ENCODE measurements at places on chromosomes 11 and 22.

GRCh38 chr11:27055065-27055682 is 14.6 kb downstream of the BBOX1 start:
- no peak for DNase-seq

DNA sequence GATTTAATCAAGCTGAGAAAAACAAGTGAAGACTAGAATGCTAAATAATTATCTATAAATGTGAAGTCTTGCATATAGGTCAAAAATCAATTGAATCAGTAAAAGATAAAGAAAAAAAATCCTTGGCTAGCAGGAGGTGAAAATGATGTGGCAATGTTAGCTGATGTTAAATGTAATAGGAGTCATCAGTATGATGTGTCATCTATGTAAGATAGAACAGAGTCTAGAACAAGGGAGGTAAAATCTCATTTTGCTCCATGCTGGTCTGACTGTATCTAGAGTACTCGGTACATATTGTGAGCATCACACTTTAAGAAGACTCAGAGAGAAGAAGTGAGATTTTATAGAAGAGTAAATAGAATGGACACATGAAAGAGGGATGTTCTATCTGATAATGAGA is 721.2 kb downstream of the ETS1 start:
- DNase-seq = no peak

DNA sequence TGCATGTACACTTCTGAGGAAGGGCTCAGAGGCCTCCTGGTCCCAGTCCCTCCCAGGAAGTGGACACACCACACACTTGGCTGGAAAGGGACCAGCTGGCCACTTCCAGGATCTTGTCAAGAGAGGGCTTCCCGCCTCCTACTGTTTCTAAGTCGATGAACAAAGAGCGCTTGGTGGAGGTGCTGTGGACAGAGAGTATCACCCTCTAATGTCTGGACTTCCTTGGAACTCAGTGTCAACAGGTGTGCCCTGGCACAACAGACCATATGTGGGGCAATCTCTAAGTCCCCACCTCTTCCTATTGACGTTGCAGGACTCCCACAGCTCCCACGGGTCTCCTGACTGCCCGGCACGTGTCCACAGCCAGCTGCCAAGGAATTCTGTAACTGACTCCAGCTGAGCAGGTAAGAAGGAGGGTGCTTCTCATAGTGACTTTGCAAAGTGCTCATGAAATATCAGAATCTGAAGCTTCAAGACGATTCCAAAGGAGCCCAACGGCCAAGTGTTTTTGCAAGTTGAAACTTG is 16.1 kb downstream of the POU2AF1 start:
- DNase-seq = no peak

DNA sequence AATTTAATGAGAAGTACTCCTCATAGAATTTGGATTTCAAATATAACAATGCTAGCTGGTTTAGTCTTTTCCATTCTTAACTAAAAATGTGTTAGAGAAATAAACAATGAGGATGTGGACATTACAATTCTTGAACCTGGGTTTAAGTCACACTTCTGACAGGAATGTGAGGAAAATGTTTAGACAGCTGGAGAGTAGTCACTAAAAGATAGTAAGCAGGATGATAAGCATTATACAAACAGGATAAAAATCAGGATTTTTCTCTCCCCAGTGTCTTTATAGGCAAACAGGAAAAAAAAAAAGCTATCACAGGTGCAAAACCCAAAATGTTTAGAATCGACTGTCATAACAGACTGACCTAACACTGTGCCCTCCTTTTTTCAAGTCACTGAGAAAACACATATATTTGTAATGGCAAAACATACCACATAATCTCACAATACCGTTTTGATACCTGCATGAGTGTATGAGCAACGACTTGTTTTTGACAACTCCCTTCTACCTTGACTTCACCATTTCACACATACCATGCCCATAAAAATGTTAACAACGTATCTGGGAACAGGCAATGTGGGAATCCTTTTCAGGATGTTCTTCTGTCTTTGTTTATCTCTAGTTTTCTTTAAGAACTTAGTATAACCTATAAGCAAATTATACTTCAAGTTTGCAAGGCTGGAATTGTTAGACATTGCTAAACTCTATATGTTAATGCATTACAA is 242.0 kb downstream of the SBF2 start:
- DNase-seq = no peak

- no peak for DNase-seq
Observed at GRCh38 chr22:19879992-19880785, 25.5 kb upstream of the GNB1L start.

- DNase-seq = no peak
Observed at GRCh38 chr11:78031629-78032028, 8.6 kb upstream of the KCTD14 start.

DNA sequence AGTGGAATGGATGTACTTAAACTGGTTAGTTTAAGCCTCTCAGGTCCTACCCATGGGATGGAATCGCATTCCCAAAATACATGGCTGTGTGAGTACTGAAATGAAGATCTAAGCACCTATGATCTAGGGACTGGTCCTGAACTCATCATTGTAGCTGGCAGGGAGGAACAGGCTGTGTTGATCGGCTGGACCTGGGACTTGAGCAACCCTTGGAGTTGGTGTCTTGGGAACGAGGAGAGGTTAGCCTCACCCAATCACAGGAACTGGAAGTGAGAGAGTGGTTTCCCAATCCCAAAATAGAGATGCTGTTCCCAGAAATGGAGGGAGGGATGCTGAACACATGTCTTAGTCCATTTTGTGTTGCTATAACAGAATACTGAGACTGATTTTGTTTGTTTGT is 16.4 kb upstream of the ASCC2 start:
- DNase-seq = no peak

GRCh38 chr11:6825231-6825744 is 20.2 kb upstream of the OR10A5 start:
- no peak for DNase-seq

DNA sequence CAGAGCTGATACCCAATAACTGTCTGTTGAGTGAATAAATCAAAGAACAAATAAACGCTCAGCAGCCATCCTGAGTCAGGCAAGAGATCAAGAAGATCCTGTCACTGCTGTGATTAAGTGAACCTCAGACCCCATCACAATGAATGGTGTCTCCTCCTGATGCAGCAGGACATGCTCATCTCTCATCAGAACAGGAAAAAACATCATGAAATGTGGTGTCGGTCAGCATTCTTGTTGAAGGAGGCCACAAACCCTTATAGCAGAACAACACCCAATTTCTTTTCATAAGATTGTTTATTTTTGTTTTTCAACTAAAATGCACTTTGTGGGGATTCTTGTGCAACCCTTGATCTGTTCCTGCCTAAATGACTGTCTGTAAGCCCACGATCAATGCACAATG is 60.3 kb downstream of the SYTL2 start:
- no peak for DNase-seq

GRCh38 chr22:49951986-49952896 is 8.3 kb upstream of the PIM3 start:
- no peak for DNase-seq

DNA sequence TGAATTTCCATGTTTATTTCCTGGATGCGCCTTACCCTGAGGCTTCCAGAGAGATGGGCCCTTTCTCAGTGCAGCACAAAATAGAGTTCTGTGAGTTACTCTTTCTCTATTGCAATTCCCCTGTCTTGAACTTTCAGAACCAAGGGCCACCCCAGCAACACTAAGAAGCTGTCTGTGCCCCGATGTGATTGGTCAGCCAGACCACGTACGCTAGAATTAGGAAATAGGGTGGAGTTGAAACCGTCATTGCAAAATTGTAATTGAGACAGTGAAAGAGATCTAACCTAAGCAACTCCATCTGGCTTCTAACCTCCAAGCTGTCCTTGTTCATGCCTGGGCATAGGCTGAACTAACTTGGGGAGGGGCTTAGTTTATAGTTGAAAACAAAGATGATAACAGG is 981.3 kb downstream of the OPCML start:
- DNase-seq = no peak

DNA sequence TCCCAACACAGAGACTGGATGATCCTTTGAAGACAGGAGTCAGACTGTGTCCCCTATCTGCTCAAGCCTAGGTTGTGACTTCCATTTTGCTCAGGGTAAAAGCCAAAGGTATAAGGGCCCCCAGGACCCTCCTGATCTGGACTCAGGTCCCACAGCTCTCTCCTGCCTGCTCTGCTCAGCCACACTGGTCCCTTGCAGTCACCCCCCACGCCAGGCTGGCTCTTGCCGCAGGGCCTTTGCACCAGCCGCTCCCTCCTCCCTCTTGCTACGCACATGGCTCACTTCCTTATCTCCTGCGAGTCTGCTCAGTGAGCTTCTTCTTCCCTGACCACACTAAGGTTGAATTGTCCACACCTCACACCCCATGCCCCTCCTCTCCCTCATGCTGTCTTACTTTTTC is 28.4 kb upstream of the CACNG2 start:
- DNase-seq = no peak

DNA sequence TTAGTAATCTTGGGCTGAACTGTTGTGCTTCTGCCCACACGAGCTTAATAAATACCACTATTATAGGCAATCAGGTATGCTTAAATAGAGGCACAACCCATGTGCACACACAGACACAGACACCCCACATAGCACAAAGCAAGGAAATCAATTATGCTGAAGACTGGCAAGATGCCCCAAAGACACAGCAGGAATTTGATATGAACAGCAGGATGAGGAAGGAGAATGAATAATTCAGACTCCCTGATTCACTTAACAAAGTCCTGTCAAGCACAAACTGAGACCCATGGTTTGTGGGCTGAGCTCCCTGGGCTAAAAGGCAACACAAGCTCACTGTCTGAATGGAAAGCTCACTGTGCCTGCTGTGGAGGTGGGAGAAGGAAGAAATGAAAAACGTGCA is 42.5 kb downstream of the RBFOX2 start:
- DNase-seq = no peak

DNA sequence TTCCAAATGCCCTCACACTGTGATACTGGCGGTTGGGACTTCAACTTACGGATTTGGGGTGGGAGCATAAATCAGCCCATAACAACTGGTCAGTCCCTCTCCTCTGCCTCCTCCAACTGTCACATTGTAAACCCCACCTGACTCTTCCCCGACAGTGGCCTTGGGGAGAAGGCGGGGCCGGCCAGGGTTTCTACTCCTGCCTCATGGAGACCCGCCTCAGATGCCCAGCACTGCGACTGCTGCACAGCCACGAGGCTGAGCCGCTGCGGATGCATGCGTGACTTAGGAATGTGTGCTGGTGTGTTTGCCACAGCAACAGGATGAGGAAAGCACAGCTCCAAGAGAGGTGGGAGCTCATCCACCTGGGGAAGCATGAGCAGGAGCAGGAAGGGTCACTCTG is 914.2 kb downstream of the NTM start:
- no peak for DNase-seq

GRCh38 chr11:3685923-3686322 is 14.7 kb upstream of the CHRNA10 start:
- no peak for DNase-seq

DNA sequence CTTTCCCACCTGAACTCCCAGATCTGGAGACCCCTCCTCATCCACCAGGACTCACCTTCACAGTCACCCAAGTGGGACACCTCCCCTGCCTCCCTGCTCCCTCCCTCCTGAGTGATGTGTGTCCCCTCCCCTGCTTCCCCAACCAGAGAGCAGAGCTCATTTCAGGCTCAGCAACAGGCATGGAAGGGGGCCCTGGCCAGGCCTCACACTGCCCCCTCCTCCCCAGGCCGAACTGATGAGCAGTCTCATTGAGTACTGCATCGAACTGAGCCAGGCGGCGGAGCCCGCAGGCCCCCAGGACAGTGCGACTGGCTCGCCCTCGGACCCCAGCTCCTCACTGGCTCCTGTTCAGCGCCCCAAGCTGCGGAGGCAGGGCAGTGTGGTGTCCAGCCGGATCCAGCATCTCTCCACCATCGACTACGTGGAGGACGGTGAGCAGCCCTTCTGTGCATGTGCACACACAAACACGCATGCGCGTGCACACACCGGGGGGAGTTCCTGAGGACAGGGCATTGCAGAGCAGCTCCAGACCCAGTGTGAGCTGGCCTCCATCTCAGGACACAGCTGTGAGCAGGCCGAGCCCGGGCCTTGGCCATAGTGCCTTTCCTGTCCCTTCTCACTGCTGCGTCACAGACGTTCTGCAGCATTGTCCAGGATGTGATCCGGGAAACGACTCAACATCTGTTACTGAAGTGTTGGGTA is 17.8 kb upstream of the NEAT1 start:
- no peak for DNase-seq

- no peak for DNase-seq
Observed at GRCh38 chr11:124752471-124753102, 532 bp upstream of the VSIG2 start.

- no peak for DNase-seq
Observed at GRCh38 chr11:93939084-93939760, 81.9 kb upstream of the HEPHL1 start.

GRCh38 chr22:49602481-49602880 is 225.2 kb downstream of the BRD1 start:
- DNase-seq = no peak

GRCh38 chr11:58616594-58616993 is 5.9 kb upstream of the CNTF start:
- DNase-seq = no peak

DNA sequence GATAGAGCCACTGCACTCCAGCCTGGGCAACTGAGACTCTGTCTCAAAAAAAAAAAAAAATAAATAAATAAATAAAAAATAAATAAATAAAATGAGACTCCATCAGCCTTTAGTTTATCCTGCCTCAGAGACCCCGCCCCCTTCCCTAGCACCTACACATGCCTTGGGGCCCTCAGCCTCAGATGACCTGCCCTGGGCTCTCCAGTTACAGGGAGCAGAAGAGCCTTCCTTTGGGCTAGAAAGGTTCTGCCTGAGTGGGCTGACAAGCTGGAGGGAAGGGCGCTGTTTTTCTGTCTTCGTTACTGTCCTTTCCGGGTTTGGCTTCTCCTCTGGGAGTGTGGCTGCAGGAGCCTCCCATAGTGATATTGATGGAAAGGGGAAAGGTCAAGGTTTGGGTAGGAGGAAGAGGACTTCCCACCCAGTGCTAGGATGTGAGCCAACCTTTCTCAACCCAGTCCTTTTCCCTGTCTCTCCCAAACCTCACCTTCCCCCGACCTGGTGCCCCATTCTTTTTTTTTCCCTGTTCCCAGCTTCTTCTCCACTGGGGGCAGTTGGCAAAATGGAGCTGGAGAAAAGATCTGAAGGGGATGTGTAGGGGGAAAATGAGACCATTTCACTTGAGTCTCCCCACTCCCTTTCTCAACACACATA is 1.5 kb upstream of the SF3B2 start:
- no peak for DNase-seq
